ENCODE measurements at places on chromosomes 3 and 15.

- no peak for DNase-seq
Measured at GRCh38 chr15:35695003-35695402, 149.0 kb upstream of the DPH6 start.

DNA sequence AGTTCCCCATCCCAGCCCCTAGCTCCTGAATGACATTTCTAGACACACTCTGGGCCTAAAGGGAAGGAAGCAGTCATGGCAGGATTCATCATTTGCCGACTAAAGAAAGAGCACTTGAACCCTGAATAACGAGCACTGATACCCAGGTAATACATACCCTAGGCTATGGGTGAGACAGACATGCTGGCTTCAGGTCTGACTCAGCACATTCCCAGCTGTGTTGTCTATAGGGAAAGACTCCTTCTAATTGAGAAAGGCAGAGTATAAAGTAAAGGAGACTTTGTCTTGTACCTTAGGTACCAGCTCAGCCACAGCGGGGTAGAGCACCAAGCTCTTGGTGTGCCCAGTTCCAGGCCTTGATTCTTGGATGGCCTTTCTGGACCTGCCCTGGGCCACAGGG, 870.5 kb downstream of the PDCD6IP start:
- DNase-seq: no peak

- DNase-seq: no peak
Measured at GRCh38 chr15:40436116-40436891, 4.4 kb upstream of the BAHD1 start.

DNA sequence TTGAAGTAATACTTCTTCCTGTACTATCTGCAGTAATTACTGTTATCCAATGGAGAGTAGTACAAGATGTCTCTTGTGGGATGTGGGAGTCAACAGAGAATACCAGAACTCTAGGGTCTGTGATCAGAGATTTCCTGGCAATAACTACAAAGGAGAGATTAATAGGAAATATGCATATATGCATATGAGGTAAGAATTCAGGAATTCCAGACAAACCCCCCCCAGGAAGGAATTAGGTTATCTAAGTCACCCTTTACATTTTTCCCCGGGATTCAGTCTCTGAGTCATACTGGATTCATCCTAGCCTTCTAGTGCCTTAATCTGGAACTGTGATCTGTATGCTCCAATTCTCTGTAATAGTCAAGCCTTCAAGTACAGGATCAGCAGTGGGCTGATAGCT, 49.4 kb downstream of the GTF2E1 start:
- peak; percentile 80 for DNase-seq

DNA sequence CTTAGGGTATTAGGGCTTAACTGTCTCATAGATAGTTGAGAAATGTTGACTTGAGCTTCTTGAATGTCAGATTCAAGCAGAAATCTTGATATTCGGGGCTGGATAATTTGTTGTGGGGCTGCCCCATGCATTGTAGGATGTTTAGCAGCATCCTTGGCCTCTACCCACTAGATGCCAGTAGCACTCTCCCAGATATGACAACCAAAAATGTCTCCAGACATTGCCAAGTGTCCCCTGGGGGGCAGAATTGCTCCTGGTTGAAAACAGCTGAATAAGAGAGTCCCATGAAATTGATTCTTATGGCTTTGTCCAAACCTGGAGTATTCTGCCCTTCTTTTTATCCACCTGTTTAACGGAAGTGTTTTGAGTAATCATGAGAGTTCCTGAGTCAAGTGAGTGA, 15.9 kb upstream of the LCMT2 start:
- DNase-seq: no peak

GRCh38 chr15:63344731-63345390, 36.8 kb downstream of the CA12 start:
- no peak for DNase-seq

GRCh38 chr3:27568393-27568792, 84.2 kb upstream of the SLC4A7 start:
- DNase-seq: no peak

DNA sequence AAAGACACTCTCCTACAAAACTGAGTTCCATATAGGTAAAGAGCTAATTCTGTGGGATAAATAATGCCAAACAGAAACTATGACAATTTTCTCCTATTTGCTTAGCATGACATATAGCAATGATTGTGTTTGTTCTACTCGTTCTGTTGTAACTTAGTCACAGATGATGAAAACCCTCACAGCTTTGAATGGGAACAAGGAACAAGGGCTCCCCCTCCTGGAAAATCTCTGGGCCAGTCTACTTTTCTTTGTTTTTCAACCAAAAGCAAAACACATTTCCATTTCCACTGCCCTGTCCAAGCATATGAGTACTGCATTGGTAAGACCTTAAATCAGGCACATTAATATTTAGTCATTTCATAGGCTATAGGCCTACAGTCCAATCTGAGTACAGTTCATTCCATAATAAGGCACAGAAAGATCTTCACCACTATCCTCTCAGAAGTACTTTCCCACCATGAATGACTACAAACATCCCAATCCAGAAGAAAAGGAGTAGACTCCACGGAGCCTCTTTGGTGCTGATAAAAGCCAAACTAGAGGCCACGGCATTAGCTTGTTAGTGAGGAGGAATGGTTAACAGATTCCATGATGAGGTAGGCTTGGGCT, 67.1 kb downstream of the ATP8B4 start:
- DNase-seq: peak; percentile 68

GRCh38 chr3:149031096-149031495, 39.8 kb downstream of the GYG1 start:
- no peak for DNase-seq

GRCh38 chr3:128051459-128051836, 789 bp upstream of the SEC61A1 start:
- no peak for DNase-seq

- no peak for DNase-seq
Measured at GRCh38 chr3:58800032-58800431, 133.5 kb upstream of the FAM3D start.

DNA sequence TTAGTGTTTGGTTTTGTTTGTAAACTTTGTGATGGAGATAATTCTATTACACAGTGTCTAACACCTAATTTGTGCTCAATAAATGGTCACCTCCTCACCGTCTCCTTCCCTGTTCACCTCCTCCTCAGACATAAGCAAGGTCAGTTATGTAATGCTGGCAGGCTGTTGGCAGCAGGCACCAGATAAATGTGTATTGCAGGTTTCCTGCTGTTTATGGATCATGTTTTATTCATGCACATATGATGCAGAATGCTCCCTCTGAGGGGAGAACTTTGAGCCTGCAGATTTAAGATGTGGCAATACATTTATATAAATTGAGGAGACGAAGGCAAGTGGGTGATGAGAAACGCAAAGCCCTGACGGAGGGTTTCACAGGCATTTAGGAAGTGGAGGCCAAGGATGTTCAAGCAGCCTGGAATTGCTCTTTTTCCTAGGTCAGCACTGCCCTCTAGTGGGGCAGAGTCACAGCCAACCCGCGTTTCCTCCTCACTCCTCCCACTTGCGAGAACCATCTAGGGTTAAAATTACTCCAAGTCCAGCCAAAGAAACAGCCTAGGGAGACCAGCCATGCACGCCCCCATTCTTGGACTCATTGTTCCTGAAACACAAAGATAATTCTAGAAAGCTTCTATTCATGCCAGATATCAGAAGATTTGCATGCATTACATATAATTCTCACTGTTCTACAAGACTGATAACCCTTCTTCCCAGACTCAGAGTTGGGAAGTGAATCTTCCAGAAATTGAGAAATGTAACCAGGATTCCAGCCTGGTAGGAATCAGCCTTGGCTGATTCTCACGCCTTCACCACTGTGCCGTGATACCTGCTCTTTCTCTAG, 228.7 kb downstream of the SLCO3A1 start:
- DNase-seq: peak; percentile 72

DNA sequence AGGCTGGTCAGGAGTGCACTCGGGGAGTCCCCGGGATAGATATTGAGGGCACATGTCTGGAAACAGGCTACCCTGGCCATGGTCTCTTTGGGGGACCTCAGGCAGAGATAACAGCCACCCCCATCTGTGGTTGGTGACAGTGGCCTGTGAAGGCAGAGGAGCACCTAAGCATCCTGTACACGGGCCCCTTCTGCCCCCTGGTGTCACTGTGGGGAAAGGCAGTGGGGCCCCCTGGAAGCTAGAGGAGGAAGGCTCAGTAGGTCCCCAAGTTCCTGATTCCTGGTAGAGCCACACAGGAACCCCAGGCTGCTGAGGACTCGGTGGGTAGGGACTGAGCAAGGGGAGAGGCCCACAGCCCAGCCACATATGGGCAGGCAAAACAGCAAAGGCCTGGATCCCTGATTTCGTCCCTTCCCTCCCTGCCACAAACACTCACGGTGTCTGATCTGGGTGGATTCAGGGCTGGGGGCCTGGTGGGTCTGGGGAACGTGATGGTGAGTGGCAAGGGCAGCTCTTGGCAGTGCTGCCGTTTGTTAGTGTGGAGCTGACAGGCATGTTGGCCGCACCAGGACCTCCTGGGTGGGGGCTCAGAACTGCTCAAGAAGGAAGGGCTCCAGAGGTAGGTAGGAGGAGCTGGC, 14.1 kb upstream of the CXCR6 start:
- peak; percentile 32 for DNase-seq

Data from HT1080 (cell line).